MM.1S (cell line): ENCODE measurements at places on chromosomes 7 and 10.

- DNase-seq = no peak
These were observed 637.6 kb upstream of the IGFBP3 start for GRCh38 chr7:46558482-46559193.

GRCh38 chr10:101658975-101659374 lies 36.0 kb downstream of the FBXW4 start:
- no peak for DNase-seq

DNA sequence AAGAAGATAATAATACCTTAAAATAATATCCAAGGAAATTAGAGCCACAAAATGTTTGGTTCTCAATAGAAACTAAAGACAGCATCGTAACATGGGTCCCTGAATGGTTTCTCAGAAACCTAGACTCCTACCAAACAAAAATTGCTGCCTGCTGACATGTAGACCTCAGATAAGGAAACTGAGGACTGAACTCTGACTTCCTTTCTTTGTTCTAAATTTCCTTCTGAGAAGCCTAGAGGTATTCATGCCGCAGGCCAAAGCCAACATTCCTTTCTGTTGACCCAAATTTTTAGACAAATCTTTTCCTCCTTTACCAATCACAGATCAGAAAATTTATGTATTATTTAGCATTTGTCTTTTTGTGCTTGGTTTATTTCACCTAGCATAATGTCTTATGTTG lies 816.7 kb upstream of the PHF14 start:
- no peak for DNase-seq

DNA sequence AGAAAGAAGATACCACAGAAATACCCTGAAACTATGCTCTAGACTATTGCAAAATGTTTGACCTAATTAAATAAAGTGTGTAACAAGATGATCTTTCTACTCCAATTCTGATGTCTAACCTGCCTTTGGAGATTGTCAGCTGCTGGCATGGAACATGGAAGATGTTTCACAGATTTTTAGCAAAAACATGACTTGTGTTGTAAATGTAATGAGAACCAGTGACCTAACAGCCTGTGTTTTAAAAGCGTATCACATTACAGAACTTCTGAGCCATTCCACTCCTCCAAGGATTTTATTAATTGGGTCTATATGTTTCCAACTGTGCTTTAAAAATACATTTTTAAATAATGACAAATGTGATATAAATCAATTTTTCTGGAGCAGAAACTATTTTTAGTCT lies 526.3 kb upstream of the SEMA3D start:
- no peak for DNase-seq

DNA sequence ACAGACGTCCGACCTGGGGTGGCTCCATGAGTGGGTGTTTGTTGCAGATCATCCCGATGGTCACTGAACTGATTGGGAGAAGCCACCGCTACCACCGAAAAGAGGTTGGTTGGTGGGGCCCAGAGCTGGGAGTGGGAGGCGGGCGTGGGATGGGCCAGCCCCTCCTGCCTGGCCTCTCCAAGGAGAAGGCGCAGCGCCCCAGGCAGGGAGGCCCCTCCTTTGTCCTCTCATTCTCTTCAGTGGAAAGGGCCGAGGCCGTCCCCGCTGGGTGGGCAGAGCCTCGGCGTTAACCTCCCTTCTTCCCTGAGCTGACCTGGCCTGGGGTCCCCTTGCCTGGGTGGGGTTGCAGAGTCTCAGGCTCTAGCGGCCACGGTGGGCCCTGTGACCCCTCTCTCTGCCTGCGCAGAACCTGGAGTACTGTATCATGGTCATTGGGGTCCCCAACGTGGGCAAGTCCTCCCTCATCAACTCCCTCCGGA lies 5.2 kb downstream of the MTG1 start:
- no peak for DNase-seq

GRCh38 chr10:113515601-113516000 lies 37.3 kb upstream of the HABP2 start:
- no peak for DNase-seq

DNA sequence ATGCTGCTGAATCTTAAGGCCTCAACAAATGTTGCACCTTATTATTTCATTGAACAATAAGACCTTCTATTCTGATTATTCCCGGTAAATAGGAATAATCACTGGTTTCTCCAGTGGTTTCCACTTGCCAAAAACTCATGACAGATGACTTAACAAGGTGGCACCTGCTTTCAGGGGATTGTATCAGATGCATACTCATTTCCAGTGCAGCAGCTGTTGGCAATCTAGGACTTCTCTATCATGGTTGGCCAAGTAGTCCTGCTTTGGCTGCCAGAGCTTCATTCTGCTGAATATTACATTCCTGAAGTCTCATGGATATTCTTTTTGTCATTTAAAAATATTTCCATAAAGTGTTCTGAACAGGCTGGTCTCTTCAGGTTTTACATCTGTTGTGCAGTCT lies 193.3 kb downstream of the ADK start:
- no peak for DNase-seq

- DNase-seq = no peak
These were observed 11.0 kb downstream of the STMP1 start for GRCh38 chr7:135673360-135673706.

- no peak for DNase-seq
These were observed 64.5 kb upstream of the DNAJB12 start for GRCh38 chr10:72419241-72419640.

DNA sequence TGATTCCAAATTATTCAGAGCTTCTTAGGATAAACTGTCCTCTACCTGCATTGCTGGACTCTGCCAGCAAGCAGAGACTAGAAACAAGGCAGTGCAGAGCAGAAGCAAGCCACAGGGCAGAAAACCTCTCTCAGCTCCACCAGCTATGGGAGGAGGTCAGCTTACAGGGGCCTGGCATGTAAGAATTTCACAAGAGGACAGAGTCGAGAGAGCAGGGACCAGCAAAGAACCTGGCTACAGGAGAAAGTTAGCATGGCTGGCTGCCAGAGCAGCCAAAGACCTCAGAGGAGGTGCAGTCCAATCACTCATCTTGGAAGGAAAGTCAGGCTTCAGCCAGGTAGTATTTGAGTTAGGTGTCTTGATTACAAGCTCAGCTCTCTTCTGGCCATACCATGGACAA lies 62.9 kb downstream of the ENO4 start:
- no peak for DNase-seq

DNA sequence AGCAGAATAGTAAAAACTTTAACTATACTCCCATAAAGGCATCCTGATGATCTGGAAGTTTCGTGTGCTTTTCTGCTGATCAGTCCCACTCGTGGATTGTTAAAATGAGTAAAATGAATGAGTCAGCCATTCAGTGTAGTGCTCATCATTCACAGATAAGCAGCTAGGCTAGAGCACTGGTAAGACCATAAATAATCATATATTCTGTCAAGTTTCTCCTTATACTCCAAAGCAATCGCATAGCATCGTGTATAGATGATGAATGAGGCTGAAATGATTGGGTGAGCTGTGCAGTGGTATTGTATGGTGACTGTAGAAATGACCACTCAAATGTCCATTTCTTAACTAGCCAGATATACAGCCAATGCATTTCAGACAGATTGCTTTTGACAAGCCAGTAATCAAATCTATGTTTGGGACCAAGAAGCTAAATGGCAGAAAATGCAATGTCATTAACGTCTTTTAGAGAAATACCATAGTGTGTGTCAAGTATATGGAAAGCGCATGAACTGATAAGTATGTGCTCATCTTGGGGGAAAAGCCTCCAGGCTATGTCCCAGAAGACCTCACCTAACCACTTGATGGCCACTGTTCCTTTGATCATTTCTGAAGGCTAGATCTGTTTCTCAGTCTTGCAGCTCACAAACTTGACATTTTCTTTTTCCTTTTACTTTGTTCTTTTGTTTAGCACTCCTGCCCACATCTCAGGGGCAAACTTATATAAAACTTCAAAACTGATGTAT lies 227.2 kb upstream of the FAM3C start:
- DNase-seq = no peak

DNA sequence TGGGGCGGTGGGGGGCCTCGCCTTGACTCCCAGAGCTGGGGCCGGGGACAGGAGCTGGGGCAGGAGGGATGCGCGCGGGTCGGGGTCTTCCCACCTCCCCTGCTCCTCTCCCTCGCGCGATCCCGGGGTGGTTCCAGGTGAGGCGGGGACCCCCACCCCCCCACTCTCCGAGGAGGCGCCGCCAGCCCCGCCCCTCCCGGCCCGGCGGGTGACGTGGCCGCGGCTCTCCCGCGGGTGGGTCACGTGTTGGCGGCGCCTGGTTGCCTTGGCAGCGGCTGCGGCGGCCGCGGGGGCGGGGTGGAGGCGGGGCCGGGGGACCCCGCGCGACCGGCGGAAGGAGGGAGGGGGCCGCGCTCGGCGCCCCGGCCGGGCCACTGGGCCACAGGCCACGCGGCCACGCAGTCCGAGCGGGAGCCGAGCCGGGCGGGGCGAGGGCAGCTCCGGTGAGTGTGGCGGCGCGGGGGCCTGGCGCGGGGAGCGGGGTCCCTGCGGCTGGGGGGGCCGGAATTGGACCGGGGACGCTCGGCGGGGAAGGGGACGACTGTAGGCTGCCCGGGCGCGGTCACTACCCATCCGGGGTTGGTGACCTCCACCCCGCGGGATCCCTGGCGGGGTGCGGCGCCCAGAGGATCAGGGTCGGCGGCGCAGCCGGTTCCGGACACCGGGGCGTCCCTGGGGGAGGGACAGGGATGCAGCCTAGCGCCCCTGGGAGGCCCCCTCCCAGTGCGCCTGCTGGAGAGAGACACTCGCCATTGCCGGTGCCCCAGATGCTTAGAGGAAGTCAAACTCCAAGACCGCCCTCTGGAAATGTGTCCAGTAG lies at the start of gene ORAI2:
Gene ORAI2 (plus strand): TSS at position 357 of the 820 bp plus-strand sequence. CDS start 5,382 bp downstream, outside the sequence.
- peak; percentile 87 for DNase-seq

- no peak for DNase-seq
These were observed 10.4 kb downstream of the CPA2 start for GRCh38 chr7:130276796-130277762.

DNA sequence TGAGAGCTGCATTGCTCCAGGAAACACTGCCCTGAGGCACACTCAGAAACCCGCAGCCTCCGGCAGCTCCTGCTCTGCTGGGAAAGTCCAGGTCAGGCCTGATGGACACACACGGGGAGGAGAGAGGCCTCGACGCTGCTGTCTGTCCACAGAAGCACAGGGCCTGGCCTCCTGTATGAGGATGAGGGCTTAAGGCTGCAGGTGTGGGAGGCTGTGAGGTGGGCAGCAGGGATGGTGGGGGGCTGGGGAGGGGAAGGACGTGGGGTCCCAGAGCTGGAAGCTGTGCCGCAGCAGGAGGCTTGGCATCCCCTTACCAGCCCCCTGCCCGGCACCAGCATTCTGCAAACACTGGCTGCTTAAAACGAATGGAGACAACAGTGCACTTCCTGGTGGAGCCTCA lies 186.2 kb downstream of the DNAJB6 start:
- no peak for DNase-seq

DNA sequence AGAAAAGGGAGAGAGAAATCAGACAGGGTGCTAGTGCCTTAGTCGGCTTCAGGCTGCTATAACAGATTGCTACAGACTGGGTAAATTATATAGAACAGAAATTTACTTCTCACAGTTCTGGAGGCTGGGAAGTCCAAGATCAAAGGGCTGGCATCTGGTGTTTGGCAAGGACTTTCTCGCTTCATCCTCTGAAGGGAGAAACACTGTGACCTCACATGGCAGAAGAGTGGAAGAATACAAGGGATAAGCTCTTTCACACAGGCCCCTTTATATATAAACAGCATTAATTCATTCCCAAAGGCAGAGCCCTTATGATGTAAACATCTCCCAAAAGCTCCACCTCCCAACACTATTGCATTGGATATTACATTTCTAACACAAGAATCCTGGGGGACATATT lies 235.5 kb upstream of the INHBA start:
- no peak for DNase-seq

DNA sequence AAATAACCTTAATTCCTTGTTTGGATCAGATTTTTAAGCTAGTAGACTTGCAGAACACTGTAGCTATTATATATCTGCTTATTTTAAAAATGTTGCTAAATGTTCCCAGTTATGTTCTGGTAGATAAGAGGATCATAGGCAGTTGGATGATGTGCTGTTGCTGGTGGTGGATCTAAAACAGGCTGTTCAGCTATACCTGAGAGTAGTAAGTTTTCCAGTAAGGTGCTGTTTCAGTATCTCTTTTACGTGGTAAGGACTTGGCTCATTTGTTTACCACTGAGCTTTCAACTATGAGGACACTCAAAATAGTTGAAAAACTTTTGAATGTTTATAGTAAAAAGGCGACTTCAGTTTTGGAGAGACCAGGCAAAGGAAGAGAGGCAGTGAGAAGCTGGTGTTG lies 180.9 kb downstream of the CDK14 start:
- DNase-seq = peak; percentile 49

GRCh38 chr10:114593816-114594468 lies 64.1 kb downstream of the ABLIM1 start:
- DNase-seq = peak; percentile 56

- no peak for DNase-seq
These were observed 140.2 kb downstream of the PRKG1 start for GRCh38 chr10:51214207-51215196.

GRCh38 chr10:124168581-124168980 lies 75.2 kb upstream of the CHST15 start:
- no peak for DNase-seq

DNA sequence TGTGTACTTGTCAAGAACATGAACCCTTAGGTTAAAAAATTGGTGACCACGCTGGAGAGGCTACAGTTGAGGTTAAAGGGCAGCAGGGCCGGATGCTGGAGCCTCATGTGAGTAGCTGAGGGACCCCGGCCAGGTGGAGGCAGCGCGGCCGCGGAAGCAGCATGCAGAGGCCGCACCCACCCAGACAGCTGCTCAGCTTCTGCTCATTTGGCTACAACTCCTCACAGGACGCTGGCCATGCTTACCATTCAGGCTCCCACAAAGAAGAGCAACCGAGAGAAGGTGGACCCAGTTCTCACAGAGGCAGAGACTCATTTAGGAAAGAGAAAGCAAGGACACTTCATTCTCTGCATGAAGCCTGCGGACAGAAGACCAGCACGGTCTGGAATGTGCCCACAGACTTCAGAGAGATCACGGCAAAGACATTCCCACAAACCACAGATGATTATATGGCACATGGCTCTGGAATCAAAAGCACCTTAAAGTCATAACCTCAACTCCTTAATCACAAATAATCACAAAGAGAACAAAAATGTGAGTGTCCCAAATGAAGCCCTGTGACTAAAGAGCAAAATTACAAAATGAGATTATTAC lies 94.4 kb downstream of the VOPP1 start:
- no peak for DNase-seq

DNA sequence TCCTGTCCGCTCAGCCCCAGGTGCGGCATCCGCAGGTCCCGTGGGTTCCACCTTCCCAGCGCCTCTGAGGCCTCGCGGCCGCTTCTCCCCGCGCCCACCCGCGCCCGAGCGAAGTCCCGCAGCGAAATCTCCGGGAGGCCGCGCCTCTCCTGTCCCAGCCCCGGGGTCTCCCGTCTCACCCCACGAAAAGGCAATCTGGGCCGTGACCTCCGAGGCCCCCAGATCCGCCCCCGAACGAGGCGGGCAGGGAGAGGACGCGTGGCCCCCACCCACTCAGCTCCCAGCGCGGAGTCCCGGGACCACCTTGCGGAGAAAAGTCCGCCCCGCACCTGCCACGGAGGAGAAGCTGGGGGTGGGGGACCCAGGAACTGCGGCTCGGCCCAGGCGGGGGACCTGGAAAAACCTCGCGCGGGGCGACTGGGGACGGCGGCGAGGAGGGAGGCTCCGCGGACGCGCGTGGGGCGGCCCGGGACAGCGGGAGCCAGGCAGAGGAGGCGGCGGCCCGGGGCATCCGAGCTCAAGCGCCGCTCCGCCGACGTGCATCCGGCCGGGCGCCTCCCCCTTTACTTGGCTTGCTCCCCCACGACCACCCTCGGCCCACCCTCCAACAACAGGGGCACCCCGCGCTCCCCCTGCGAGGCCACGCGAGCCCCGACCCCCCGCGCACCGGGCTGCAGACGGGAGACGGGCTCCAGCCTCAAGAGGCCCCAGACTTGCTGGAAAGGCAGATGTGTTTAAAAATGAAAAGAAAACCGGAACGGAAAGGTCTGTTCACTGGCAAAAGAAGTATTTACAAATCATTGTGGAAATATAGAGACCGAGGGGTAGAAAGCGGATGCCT lies 33.0 kb upstream of the RNF32 start:
- DNase-seq = no peak
